ENCODE measurements at places on chromosomes 11 and 22.
A peak's percentile ranks its signal among the peaks of the same experiment; 100 is the strongest.

DNA sequence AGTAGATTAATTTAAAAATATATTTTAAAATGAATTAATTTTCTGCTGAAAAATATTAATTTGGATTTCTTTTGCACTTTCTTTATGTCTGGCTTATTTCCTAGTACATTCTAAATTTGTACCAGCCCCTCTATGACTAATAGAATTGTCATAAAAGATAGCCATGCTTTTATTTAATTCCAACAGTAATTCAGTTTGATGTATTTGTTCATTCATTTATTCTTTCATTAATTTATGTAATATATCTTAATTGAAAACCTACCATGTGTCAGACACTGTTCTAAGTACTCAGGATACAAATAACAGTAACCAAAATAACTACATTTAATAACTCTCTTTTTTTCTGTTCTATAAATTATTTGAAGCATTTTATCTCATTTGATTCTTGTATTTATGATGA is 264.0 kb upstream of the CCDC179 start:
- DNase-seq, result no peak

DNA sequence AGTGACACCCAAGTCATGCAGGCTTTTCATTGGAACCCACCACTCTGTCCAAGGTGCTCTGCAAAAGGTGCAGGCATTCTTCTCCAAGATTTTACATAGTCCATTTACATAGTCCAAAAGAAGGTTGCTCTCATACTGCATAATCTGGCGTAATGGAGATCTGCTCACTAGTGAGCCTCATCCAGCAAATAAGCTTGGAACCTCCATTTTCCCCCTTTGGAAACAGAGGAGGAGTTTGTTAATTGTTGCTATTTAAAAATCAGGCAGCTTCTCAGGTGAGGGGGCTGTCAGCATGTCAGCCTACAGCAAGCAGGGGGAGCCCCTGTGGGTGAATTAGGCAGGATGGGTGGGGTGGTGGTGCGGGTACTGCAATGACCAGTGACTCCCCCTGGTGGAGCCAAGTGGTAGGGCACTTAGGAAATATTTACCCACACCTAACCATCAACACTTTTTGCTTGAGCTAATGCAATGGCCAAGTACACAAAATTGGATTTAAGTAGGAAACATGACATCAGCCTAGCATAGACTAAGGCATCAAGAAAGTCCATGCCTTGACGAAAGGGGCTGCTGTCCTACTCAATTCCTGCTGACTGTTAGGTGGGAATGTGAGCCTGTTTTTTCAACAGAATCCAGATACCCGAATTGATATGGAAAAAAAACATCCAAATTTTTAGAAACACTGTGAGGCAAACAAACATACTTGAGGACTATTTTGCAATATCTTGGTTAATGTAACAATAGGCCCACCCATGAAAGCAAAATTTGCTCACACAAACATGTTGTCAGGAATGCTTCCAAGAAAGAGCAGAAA is 64.5 kb downstream of the AMBRA1 start:
- peak; percentile 68 for DNase-seq

DNA sequence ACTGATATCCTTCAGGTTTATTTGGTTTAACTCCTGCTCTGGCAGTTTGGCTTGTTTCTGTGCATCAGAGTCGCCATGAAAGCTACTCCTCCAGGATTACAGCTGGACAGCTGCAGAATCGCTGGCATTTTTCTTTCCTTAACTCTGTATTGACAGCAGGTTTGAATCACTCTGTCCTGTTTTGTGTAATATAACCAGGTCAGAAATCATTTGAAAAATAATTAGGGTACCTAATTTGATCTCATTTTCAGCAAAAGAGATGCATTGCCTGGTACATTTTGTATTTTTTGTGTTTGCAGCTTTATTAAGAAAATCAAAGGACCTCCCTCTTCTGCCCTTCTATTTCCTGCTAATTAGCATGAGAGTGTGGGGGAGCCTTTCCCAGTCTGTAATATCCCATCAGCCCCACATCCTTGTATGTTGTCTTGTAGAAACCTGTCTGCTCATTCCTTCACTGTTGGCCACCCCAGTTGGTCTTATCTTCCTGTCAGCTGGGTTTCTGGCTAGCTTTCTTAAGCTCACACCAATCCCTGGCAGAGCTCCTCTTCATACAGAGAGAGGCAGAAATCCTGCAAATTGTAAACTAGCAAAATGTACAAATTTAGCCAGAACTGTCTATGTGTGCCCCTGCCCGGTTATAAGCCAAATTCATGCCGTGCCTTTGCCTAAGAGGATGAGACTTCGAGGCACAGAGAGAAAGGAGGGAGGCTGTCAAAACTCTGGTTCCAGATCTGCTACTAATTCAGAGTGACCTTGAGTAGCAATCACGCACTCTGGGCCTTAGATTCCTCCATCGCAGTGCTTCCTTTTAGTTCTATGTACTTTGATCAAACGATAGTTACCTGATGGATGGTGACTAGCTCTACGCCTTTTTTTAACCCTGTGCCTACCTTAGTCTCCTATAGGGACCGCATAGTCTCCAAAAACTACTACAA is 200.6 kb downstream of the NAV2 start:
- no peak for DNase-seq

GRCh38 chr22:27972732-27973698 is 54.0 kb upstream of the PITPNB start:
- no peak for DNase-seq

DNA sequence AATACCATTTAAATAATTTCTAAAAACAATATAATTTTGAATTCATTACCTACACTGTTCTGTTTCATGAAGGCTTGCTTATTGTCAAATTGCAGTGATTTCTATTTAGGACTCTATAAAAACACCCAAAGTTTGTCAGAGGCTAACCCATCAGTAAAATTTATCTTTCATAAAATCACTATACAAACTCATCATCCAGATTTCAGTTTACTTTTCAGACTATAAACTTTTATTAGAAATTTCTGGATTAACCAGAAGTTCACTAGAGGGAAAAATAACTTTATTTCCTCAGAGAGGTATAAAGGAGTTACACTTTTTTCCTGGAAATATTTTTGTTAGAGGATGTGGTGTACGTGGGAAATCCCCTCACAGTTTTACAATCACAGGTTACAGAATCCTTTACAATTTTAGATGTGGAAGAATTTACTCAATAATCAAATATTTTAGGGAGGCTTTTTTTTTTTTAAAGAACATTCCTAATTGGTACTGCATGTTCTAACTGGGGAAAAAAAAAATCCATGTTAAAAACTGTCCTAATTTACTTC is 176.7 kb downstream of the SWAP70 start:
- DNase-seq, result no peak

DNA sequence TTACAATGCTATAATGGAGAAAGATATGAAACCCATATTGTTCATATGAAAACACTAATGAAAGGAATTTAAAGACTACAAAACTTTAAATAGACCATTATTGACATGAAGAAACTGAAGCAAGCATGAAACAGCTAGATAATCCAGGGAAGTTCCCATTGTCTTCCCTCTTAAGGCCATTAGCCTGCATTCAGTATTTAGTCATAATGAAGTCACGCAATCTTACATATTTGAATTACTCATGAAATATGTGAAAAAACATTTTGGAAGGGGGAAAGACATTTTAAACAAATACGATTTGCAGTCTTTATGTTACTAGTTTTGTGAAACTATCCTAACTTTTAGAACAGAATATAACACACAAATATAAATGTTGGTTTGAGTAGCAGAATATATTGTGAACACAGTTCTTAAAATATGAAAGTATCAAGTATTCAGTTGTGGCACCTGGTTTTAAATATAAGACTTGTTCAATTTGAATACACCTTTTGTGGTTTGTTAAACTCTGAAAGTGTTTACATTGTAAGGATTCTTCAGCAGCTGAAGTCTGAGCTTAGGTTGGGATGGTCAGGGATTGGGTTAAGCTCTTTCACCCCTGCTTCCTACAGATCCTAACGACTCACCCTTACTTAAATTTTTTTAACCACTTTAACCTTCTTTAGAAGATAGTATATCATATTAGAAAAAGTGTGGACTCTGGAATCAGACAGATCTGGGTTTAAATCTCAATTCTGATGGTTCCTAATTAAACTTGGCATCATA is 500.3 kb upstream of the TENM4 start:
- no peak for DNase-seq

GRCh38 chr11:35182317-35182939 is 43.5 kb downstream of the CD44 start:
- DNase-seq, result no peak

- peak; percentile 51 for DNase-seq
Observed at GRCh38 chr22:38353142-38353629, 36.0 kb upstream of the CSNK1E start.

- DNase-seq, result peak; percentile 2
Observed at GRCh38 chr11:71080239-71081097, 171.9 kb downstream of the SHANK2 start.

DNA sequence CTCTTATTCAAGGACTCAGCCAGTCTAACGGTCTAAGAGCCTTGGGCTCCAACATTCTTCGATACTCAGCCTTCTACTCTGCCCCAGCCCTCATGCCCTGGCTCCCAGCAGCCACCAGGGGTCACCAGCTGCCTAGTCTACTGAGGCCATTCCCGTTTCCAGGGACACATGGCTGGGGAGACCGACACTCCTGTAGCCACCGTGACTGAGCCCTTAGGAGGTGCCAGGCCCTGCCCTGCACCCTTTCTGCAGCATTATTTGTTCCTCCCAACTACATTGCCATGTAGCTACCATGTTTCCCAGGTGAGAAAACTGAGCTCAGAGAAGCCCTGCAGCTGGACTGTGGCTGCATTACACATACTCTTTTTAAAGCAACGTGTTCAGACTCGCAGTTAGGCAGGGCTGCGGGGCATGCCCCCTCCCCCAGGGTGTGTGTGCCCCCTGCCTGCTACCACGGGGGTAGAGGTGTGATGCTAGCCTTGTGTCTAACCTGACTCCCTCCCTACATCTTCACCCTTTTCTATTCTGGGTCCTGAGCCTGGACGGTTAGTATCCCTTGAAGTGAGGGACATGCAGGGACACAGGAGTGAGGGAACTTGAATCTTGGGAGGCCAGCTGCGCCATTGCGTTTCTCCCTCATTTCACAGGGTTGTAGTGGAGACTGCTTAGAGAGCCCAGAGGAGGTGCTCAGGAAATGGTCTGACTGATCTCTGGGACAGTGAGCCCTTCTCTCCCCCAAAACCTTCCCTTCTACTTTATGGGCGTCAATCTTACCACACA is 17.5 kb downstream of the ATG16L2 start:
- peak; percentile 50 for DNase-seq

DNA sequence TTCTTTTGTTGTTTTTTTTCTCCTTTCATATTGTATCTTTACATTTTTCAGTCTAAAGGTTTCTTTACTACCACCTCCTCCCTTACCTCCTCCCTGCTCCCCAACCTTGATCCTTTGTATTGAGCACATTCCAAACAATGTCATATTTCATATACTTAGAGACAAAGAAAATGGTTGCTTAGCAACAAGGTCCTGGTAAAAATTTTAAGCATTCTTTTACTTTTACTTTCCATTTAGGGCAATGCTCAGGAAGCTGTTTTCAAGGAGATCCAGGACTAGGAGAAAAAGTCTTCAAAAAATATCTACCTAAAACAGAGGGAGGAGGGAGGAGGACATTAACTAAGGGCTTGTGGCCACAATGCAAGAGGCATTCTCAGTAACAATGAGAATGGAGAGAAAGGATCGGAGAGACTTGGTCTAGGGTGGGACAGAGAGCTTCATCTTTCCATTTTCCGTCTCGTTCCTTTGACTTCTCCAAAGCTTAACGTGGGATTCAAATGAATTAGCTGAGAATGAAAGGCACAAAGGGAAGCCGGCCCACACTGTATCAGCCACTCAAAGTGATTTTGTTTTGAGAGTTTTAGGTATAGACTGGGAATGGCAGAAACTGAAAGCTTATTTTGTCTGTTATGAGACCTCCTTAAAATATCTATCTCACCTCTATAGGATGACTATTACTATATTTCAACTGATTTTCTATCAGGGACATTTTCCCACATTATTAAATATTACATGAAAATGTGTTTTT is 455.7 kb downstream of the RAB38 start:
- DNase-seq, result no peak

- no peak for DNase-seq
Observed at GRCh38 chr22:30182350-30182745, 64.2 kb downstream of the LIF start.

DNA sequence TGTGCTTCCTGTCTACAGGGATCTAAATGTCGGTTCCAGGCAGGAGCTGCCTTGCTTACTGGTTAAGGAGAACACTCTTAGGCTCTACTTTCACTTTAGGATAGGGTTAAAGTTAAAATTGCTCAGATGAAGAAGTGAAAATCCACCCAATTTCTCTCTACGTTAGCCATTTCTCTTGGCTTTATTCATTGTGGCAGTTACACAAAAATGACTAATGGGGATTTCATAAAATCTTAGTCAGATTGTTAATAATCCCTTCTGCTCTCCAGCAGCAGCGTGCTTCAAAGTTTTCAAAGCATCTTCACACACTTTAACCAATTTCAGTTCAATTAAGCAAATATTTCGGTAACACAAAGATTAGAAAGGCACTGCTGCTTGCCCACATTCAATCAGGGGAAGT is 58.4 kb upstream of the RCN1 start:
- DNase-seq, result no peak

DNA sequence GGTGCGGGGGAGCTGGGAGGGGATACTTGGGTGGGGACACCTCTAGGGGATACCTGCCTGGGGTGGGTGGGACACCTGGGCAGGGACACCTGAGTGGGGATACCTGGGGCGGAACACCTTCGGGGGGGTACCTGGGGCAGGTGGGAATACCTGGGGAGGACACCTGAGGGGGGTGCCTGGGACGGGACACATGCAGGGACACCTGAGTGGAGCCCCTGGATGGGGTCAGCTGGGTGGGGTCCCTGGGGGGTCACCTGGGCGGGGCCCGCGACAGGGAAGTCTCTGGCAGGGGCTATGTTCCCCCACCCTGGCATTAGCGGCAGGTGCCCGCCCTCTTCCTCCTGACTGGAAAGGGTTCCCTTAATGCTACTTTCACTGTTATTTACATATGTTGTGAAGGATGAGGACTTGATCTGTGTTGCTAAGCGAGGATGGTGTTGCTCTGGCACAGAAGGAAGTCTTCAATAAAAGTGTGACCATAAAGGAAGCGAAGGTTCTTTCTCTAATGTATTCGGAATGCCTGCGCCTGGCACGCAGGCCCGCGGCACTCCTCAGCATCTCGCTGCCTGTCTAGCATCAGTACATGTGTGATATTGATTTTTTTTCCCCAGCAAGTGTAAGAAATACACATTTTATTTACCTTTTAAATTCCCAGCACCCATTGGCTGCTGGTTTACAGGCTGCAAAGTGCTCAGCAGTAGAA is 801.7 kb downstream of the BRD1 start:
- DNase-seq, result no peak

- no peak for DNase-seq
Observed at GRCh38 chr11:94149431-94150017, 20.9 kb downstream of the PANX1 start.

- DNase-seq, result no peak
Observed at GRCh38 chr11:45683271-45684058, 18.0 kb upstream of the CHST1 start.

GRCh38 chr11:15859411-15859810 is 496.9 kb downstream of the SOX6 start:
- DNase-seq, result no peak

GRCh38 chr22:44661659-44662569 is 40.1 kb upstream of the PRR5 start:
- no peak for DNase-seq
